Stimulated activated CD8-positive, alpha-beta memory T cell treated with anti-CD3 and anti-CD28 coated beads, Interleukin-7, amount 100 ng/mL, for 1 hour (primary cell): ENCODE measurements at places on chromosomes 5 and 9.

- DNase-seq = no peak
Measured at GRCh38 chr5:166750376-166750775, 1541.1 kb upstream of the WWC1 start.

- no peak for DNase-seq
Measured at GRCh38 chr9:115952430-115953292, 200.9 kb upstream of the PAPPA start.

- DNase-seq = no peak
Measured at GRCh38 chr5:83220331-83220730, 143.0 kb downstream of the XRCC4 start.

GRCh38 chr5:156482818-156483217, 155.9 kb downstream of the SGCD start:
- DNase-seq = no peak

DNA sequence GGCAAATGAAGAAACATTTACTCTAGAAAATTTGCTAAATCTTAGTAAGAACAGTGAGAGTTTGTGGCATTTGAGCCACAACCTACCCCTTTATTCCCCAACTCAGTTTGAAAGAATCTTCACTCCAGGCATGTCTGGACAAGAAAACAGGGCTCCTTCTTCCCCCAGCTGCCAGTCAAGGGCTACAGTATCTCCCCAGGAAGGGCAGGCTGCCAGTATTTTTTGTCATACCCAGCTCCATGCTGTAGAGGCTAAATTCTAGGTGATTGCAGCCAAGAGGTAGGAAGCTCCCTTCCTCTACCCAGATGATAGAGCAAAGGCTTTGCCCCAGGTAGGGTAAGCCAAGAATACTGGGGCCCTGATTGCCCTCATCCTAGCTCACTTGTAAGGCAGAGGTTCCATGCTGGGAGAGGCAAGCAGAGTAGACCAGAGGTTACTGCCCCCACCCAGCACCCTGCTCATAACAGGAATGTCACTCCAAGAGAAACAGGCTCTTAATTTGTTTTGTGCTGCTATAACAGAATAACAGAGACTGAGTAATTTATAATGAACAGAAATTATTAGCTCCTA, 20.0 kb upstream of the GRPEL2 start:
- no peak for DNase-seq

DNA sequence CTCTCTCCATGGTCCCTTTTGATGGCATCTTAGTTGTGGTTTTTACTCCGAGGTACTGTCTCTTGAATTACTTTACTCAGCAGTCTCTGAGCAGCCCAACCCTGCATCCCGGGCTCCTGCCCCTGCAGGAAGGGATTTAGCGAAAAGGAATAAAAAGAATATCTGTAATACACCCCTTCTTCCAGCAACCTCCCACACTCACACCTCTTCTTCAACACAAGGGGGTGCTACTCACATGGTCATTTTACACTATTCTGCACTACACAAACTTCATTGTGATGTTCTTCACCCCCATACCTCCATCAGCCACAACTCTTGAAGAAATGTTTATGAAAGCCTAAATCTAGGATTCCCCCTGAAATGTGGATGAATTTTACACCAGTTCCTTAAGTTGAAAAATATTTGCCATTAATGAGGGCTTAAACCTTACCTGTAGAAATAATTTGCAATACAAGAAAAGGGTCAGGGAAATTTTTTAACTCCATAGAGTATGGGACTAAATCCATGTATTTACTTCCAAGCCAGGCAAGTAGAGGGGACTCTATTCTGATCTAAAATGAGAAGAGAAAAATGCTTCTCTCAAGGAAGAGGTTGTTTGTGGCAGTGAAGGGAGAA, 26.0 kb downstream of the TPD52L3 start:
- DNase-seq = peak; percentile 5

GRCh38 chr5:53276825-53277224, 167.3 kb upstream of the MOCS2 start:
- DNase-seq = no peak

- DNase-seq = no peak
Measured at GRCh38 chr5:149268928-149269557, 2.6 kb upstream of the AFAP1L1 start.
